Right hindlimb (tissue), 1 donor: ENCODE measurements at places on chromosomes 12 and 14.

DNA sequence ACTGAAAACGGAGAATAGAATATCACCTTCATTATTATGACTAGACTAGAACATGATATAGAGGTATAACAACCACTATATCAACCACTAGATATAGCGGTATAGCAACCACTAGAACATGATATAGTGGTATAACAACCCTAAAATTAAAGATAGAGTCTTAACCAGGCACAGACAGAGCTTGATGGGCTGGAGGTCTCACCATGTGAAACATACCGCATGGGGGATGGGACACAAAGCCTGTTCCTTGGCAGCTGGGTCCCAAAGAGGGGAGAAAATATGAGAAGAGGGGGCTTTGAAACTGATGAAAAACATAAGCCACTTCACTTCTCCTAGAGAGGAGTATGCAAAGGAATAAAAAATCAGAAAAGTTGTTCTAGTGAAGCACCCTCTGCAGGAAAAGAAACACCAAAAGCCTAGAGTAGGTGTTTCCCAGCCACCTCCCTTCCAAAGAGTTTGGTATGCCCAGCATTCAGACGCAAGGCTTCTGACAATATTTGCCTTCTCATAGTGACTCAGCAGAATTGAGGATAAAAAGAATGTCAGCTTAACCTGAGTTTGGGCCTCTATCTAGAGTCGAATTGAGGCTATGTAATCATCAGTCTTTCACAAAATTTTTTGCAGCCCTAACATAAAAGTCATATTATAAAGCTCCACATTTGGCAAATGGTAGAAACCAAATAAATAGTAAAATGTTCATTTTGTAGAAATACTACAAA, 316.4 kb downstream of the NOVA1 start:
- DNase-seq: no peak

DNA sequence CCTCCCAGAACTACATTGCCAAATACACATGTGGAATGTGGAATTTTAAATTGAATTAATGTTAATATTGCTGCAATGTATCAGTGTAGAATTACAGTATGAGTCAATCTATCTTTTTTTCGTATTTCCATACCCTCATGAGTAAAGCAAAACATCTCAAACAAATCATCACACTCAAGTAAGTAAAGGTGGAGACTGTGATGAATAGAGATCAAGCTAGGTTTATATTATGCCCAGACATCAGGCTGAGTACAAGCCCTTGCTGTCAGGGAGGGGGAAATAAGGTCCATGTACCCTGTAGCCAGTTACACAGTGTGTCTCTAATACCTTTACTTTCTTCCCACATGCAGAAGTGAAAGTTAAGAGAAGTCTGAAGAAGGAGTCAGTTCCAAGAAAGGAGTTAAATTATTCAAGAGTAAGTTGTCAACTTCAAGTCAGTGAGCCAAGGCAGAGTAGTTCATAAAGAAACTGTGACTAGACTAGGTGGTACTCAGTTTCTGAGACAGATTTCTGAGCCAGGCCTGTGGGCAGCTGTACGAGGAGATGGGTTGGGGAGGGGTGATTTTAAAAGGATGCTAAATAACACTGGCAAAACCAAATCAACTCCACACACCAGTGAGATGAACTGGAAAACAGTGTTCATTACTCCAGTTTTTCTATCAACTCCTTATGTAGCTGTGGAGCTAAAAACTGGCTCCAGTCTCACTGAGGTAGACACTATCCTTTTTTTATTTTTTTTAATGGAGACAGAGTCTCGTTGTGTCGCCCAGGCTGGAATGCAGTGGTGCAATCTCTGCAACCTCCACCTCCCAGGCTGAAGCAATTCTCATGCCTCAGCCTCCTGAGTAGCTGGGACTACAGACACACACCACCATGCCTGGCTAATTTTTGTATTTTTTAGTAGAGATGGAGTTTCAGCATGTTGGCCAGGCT, 23.8 kb upstream of the STK38L start:
- no peak for DNase-seq

DNA sequence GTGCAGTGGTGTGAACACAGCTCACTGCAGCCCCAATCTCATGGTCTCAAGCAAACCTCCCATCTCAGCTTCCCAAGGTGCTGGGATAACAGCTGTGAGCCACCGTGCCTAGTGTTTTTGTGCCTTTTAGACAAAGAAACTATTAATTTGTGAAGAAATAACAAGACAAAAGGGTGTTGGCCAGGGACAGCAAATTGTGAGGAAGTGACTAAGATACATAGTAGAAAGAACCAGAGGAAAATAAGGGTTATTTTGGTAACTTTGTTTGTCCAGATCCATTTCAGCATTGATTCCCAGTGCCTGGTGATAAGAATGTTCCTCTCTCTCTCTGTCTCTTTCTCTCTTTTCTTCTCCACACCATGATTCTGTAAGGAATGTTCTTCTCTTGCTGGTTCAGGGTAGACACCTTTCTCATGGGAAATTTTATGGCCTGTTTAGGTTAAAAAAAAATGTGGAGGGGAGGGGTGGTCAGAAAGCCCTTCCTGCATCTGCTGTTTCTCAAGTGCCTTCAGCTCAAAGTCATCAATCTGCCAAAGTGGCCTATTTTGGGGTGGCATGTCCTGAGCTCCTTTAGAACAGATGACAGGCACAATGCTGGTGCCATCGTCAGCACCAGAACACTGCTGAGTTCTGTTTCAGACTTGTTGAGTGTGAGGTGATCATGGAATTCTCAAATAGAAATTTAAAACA, 184.4 kb upstream of the EEA1 start:
- DNase-seq: no peak

DNA sequence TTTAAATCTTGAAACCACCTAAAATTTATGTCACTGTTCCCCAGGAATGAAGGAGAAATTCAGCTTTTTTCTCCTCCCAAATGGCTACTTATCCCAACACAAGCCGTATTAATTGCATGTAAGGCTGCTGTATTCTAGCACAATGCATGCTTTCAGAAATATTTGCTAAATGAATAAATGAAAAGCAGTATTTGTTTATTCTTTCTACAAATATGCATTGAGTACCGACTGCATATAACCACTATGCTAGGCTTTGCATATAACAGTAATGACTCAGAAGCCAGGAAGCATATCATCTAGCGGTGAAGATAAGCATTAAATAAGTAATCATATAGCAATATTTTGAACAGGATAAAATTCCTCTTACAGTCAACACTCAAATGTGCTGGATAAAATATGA, 5.7 kb upstream of the LRR1 start:
- DNase-seq: no peak
